ENCODE measurements at places on chromosomes 6 and 20.

- DNase-seq = no peak
Observed at GRCh38 chr6:89323511-89323971, 8.4 kb upstream of the GABRR2 start.

GRCh38 chr6:13635948-13636658, 21.0 kb downstream of the NOL7 start:
- DNase-seq = no peak

- no peak for DNase-seq
Observed at GRCh38 chr6:69090132-69090531, 455.1 kb downstream of the ADGRB3 start.

GRCh38 chr6:64505312-64505711, 869.7 kb downstream of the PHF3 start:
- no peak for DNase-seq

DNA sequence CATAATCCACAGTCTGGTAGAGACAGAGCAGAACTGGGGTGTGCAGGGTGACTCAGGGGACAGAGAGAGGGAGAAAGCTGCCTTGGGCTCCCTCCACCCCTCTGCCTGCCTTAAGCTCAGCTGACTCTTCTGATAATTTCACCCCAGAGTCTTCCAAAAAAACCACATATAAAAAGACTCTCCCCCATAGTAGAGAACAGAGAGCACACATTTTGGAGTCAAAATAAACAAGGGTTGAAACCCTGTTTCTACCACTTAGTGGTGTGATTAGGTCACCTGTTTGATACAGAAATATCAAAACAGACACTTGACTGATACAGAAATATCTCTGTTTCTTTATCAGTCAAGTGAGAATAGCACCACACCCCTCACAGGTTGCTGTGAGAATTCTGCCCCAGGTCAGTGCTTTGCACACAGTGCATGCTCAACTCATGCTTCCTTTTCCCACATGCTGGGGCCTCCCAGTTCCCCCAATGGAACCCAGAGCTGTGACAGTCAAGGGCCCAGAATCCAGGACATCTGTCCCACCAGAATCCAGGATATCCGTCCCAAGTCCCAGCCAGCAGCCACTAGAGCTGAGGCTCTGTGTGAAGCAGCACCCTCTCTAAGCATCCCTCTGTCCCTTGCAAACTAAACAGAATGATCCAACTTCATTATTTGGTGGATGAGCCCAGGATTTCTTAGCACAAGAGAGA, 1.2 kb downstream of the TREML2 start:
- no peak for DNase-seq

DNA sequence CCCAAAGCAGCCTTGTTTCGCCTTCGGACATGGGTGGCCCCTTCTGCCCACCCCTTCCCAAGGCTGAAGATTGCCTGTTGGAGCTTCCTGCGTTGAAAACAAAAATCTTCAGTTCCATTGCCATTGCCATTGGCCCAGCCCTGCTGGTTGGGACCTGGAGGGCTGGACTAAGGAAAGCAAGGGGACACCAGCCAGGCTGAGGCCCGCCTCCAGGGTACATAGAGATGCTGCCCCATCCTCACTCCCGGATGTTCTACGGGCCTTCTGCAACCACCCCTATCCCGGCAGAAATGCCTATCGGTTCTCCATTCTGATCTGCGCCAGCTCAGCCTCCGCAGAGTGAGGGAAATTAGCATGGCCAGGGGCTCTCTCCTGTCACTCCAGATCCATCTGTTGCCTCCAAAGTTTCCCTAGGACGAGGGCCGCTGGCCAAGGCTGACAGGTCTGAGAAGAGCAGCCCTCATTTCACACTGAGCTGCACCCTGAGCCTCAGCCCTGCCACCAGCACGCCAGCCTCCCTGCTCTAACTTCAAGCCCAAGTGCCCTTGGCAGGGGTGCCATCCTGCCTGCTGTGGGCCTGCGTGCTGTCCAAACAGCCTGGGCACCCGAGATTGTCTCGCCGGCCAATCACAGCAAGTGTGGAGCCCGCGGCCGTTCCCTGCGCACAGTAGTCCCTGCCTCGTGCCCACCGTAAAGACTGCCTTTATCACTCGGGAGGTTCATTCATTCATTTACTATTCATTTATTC, 13.4 kb upstream of the STX16 start:
- DNase-seq = no peak

Data from head of caudate nucleus (tissue), 42 donors.